ENCODE measurements at places on chromosomes 6 and 20. TPM values are rescaled to one million over a fixed set of nuclear protein-coding genes. Genes with fewer than 3 reads are reported as not detected.

GRCh38 chr6:26109772-26110171 is 22.5 kb downstream of the HFE start:
- H3K27me3 ChIP-seq: no peaks in the 10 kb centered on the region
- H3K36me3 ChIP-seq: no peaks in the 10 kb centered on the region
- H3K4me1 ChIP-seq: peaks cover 2% of the 10 kb centered on the region
- H3K27ac ChIP-seq: no peak overlapping the region
- no peak overlapping the region for H3K4me3 ChIP-seq

DNA sequence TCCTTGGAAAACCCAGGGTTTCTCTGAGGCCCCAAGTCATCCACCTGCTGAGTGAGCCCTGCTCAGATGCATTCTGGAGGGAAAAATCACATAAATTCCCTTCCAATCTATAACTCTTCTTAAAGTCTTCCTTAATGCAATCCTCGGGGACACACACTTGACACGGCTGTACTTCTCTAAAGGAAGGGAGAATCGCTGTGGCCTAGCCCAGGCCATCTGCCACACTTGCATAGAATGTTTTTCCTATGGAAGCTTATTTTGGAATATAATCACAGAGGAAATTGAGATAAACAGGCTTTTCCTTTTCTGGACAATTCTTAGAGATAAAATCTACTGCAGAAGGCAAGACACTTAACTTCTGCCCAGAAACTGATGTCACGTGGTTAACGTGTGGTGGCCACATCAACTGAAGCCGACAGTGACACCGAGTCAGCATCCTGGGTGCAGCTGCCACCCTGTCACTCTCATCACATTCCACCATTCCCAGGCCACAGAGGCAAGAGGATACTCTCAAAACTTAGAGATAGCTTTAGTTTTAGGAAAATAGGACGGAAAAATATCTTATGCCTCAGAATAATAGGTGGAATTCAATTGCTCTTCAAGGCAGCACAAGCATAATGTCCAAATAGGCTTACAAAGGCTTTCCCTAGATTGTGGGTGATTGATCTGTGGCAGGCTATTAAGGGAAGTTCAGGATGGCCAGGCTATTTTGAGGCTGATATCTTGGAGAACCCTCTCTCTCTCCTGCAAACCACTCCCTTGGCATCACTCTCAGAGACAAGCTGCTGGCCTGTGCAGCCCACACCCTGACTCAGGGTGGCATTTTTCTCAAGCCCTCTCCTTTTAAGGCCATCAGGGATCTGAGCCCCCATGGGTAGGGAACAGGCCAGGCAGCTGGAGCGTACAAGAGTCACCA is 29.6 kb downstream of the PSMB1 start:
- no peak overlapping the region for H3K27ac ChIP-seq
- H3K36me3 ChIP-seq: no peaks in the 10 kb centered on the region

DNA sequence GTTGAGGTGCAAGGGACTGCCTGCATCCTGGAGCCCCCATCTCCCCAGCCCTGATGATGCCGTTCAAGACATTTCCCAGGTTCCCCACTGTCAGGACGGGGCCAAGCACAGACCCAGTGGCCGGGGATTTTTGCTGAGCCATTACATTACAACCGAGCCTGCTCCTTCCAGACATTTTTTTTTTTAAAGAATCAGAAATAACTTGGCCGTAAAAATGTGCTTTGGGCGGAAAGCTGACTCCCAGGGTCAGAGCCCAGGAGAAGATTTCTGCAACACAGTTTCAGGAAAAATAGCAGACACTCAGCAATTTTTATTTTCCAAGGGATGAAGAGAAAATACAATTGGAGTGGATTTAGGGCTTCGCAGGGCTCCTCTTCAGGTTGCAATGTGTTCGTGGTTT is 87.9 kb downstream of the LRFN2 start:
- no peak for DNase-seq
- peaks cover 51% of the 10 kb centered on the region for H3K27me3 ChIP-seq
- H3K4me3 ChIP-seq: no peak overlapping the region

GRCh38 chr6:107246249-107246971 is 131.1 kb upstream of the BEND3 start:
- no peaks in the 10 kb centered on the region for H3K36me3 ChIP-seq
- no peaks in the 10 kb centered on the region for H3K4me1 ChIP-seq
- no peak overlapping the region for H3K27ac ChIP-seq

- no peak overlapping the region for H3K27ac ChIP-seq
- no peak overlapping the region for H3K4me3 ChIP-seq
- no peaks in the 10 kb centered on the region for H3K27me3 ChIP-seq
Observed at GRCh38 chr20:7113577-7114466, 346.3 kb downstream of the BMP2 start.

LCA5 gene
- total RNA-seq: 2.0 TPM

PACSIN1 gene
- 5.0 TPM for total RNA-seq

RUNX2 gene
- total RNA-seq: 1.1 TPM

DNA sequence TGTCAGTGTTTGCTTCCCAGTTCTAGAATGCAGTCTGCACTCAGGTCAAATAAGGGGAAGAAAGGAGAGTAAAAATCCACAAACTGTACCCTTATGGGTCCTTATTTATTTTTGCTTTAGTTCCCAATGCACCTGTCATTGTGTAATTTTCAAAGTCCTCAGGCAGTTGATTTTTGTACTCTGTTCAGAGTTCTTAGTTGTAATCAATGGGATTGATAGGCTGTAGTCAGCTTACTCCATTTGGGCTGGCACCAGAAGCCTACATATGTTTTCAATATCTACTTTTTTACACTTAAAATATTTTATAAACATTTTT is 18.6 kb downstream of the AIG1 start:
- no peaks in the 10 kb centered on the region for H3K36me3 ChIP-seq
- no peaks in the 10 kb centered on the region for H3K4me1 ChIP-seq
- no peak for DNase-seq
- no peak overlapping the region for H3K27ac ChIP-seq
- no peaks in the 10 kb centered on the region for H3K27me3 ChIP-seq
- H3K4me3 ChIP-seq: no peak overlapping the region

GRCh38 chr6:108004861-108005260 is 46.9 kb upstream of the SEC63 start:
- no peaks in the 10 kb centered on the region for H3K27me3 ChIP-seq
- peaks cover 7% of the 10 kb centered on the region for H3K4me1 ChIP-seq
- no peak overlapping the region for H3K27ac ChIP-seq
- H3K4me3 ChIP-seq: no peak overlapping the region

GRCh38 chr20:24781418-24781980 is 167.6 kb upstream of the CST7 start:
- no peaks in the 10 kb centered on the region for H3K4me1 ChIP-seq
- H3K27me3 ChIP-seq: peaks cover 20% of the 10 kb centered on the region
- H3K36me3 ChIP-seq: no peaks in the 10 kb centered on the region
- DNase-seq: no peak
- no peak overlapping the region for H3K4me3 ChIP-seq

DNA sequence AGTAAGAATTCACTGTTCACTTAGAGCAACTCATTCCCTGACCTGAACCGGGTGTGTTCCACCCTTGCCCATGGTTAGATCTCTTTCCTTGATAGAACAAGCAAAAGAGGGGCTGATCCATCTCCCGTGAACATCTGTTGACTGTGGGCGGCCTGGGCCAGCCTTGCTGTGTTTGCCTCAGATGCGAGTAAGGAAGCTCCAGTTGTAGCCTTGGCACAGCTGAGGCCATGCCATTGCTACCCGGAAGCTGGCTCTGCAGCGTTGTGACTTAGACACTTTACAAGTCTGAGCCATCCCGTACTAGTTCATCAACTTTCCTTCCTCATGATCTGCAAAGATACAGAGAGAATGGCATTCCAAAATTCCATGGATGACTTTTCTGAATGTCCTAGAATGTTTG is 139.0 kb downstream of the MAP3K4 start:
- H3K4me1 ChIP-seq: no peaks in the 10 kb centered on the region
- no peak overlapping the region for H3K27ac ChIP-seq
- H3K27me3 ChIP-seq: no peaks in the 10 kb centered on the region
- DNase-seq: no peak
- H3K4me3 ChIP-seq: no peak overlapping the region

GRCh38 chr20:63908008-63908682 is 13.2 kb downstream of the DNAJC5 start:
- DNase-seq: no peak
- H3K36me3 ChIP-seq: no peaks in the 10 kb centered on the region
- H3K27ac ChIP-seq: no peak overlapping the region
- H3K27me3 ChIP-seq: no peaks in the 10 kb centered on the region
- H3K4me1 ChIP-seq: peaks cover 16% of the 10 kb centered on the region

PCSK2 gene
- not detected for total RNA-seq

GRCh38 chr6:67047996-67048395 is 1341.0 kb upstream of the EYS start:
- H3K4me3 ChIP-seq: no peak overlapping the region
- no peak overlapping the region for H3K27ac ChIP-seq
- H3K36me3 ChIP-seq: no peaks in the 10 kb centered on the region

METTL24 gene
- total RNA-seq: not detected

GRCh38 chr6:104789770-104790190 is 69.9 kb downstream of the HACE1 start:
- no peaks in the 10 kb centered on the region for H3K27me3 ChIP-seq
- no peak overlapping the region for H3K27ac ChIP-seq
- peaks cover 8% of the 10 kb centered on the region for H3K4me1 ChIP-seq

MAN1A1 gene
- total RNA-seq: 46.0 TPM

All from HCT116 (cell line).